ENCODE measurements at places on chromosomes 5 and 9.

GRCh38 chr9:116491659-116492058, 195.4 kb upstream of the TRIM32 start:
- DNase-seq = no peak

DNA sequence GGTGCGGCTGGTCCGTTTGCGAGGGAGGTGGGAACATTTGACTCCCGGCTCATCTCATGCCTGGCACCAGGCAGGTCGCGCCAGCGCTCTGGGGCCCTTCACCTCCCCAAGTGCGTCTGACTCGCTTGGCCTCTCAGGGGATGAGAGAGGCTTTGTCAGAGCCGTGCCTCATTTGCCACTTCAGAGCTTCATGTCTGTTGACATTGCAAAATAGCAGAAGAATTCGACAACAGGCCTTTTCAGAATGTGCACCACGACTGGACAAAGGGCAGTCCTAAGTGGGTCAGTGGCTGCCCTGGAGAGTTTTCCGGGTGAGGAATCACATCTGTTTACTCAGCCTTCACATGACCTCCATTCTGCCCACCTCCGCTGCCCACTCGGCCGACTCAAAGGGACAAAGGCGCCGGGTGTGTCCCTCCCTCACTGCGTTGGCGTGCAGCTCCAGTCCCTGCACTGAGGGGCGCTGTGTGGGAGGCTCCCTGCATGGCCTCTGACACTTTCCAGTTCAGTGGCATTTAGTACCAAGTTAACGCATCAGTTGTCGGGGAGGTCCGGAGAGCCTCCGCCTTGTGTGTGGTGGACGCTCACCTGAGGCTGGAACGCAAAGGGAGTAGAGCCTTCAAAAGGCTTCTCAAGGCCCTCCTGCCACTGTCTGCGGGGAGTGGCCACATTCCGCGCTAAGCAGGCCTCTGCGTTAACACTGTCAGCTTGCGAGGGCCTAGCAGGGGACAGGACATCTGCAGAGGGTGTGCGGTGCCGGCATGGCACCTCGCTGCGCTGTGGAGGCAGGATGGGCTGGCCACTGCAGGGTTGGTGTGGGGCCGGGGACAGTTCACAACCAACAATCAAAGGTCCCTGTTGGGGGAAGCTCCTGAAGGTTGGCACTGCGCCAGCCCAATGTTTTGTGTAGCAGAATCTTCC, 171.5 kb downstream of the NXNL2 start:
- no peak for DNase-seq

DNA sequence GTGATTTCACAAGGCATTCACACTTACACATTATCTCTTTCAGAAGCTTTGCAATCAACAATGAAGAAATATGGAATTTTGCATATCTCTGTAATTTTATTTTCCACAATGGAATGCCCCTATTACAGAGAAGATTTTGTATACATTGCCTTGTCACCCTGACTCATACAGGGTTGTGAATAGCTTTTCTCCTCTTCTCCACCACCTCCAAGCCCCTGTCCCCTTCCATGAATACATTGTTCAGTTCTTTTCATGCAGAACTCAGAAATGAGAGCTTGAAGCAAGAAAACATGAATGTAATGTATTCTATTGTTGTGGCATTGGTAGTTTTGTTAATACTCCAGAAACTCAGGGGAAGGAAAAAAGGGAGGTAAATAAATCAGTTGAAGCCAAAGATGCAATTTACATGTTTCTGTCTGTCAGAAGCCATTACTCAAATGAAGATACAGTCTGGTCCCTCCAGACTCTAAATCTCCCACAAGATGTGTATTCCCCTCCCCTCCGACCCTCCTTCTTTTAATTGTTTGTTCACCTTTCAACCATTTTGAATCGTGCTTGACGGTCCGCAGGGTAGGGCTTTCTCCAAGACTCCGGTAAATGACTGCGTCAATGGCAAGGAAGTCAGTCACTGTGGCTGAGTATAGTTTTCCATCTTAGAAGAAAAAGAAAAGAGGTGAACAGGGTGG, 86.1 kb downstream of the SEMA6A start:
- no peak for DNase-seq

DNA sequence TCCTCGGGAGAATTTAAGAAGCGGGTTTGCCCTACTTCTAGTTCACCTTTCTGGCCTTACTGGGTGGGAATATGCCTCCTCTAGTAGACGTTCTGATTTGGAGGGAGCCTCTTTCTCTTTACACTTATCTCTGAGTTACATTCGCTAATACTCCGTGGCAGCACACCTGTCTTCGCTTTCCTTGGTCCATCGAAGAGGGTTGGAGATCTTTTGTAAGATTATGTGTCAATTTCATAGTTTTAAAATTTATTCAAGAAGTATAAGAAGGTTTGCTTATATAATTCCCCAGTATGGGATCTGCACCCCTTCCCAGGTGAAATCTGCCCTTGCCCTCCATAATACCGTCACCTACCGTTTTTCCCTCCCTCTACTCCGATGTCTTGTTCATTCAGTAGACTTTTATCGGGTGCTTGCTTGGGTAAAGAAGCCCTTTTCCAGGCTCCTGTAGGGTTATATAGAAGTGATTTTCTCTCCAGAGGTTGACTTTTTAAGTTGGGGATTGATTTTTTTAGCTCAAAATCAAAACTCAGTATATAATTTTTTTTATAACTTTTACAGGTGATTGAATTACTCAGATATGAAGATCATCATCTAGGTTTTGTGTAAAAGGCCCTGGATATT, 1.1 kb downstream of the GPBP1 start:
- no peak for DNase-seq

- no peak for DNase-seq
Measured at GRCh38 chr9:86041311-86041741, 58.0 kb downstream of the GOLM1 start.
